Uterus (tissue), 4 donors: ENCODE measurements at places on chromosomes 6 and 20.
A peak's percentile ranks its signal among the peaks of the same experiment; 100 is the strongest.

- DNase-seq: no peak
These were observed 669.5 kb downstream of the MAFB start for GRCh38 chr20:40019510-40019909.

DNA sequence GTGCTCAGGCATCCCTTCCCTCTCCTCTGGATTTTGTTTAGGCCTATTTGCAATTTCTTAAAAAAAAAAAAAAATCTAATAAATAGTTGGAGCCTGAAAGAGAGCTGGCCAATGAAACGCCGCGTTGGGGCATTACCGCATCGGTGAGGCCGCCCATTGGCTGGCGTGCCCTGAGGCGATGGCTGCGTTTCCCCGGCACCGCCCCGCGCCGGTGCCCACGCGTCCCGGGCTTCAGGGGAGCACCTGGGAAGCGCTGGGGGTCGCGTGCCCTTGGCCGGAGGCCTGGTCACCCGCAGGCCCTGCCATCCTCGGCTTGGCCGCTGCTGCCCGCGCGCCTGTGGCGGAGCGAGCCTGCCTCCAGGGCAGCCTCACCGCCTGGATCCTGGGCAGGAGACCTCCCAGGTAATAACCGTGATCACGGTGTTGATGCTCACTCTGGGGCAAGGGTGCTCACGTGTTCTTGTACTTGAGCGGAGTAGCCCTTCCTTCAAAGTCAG is 155.4 kb downstream of the NRN1 start:
- DNase-seq: no peak

DNA sequence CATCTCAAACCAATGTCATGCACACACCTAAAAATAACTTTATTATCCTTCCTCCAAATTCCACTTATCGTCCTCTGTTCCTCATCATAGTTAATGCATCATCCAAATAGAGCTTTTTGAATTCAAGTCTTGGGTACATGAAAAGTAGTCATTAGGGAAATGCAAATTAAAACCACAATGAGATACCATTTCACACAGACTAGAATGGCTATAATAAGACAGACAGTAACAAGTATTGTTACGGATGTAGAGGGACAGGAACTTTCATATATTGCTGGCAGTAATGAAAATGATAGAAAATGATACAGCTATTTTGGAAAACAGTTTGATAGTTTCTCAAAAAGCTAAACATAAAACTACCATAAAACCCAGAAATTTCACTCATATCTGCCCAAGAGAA is 59.1 kb downstream of the FHL5 start:
- DNase-seq: no peak

DNA sequence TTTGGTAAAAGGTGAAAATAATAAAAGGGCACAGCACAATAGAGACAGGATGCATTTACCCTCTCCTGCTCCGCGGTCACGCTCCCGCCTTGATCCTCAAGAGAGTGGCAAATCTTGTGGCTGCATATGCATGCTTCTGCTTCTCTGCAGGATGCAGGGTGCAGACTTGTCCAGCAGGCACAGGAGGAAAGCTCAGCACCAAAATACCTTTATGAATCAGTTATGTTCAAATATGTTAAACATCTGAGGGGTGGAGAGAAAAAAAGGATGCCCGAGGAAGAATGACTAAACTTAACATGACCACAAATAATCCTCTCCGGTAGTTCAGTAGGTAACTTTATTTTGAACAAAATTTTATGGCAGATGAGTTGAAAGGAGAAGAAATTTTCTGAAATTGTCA is 366.1 kb upstream of the SOX4 start:
- DNase-seq: no peak

GRCh38 chr20:46468508-46468907 is 44.9 kb downstream of the ZNF334 start:
- no peak for DNase-seq

GRCh38 chr6:6964675-6965074 is 143.1 kb upstream of the RREB1 start:
- DNase-seq: no peak

DNA sequence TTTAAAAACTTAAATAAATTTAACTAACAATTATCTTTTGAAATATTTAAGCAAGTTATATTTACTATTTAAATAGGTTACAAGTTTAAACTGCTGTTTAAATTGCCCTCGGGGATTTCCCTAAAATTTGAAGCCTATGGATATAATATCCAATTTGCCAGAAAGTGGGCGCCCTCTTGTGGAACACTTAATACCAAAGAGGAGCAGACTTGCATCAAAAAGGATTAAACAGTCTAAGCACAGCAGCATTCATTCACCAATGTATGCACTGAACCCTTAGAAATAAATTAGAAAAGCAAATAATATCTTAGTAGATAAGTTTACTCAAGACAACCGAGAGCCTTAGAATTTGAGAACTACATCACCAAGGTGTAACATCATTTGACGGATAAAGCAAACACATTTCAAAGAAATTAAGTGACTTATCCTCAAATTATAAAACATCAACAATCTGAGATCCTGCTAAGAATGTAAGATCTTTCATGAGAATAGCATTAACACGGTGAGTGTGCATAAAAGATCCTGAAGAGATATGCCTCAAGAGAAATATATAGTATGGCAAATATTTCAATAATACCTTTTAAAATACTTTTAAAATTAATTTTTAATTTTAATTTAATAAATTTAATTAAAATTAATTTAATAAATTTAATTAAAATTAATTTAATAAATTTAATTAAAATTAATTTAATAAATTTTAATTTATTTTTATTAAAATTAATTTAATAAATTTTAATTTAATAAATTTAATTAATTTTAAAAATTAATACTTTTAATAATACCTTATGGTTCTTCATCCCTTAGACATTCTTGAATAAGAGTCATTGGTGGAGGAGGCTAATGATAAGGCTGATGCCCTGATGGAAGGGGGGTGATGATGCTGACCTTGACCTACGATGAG is 11.5 kb upstream of the MEP1A start:
- peak; percentile 24 for DNase-seq

DNA sequence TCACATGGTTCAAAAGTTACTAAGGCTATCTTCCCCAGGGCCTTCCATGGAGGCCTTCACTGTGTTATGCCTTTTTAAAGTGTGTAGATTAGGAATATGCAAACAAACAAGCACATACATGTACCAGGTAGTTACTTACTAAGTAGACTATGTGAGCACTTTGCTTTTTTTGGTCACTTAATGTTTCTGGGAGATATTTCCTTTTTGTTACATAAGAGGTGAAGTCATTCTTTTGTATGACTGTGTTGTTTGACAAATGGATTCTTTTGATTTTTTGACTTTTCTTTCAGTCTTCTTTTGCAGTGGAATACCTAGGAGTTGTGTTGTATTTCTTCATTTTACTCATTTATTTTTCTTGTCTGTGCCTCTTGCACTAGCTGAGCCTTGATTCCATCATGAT is 39.6 kb upstream of the BCAS1 start:
- DNase-seq: no peak

DNA sequence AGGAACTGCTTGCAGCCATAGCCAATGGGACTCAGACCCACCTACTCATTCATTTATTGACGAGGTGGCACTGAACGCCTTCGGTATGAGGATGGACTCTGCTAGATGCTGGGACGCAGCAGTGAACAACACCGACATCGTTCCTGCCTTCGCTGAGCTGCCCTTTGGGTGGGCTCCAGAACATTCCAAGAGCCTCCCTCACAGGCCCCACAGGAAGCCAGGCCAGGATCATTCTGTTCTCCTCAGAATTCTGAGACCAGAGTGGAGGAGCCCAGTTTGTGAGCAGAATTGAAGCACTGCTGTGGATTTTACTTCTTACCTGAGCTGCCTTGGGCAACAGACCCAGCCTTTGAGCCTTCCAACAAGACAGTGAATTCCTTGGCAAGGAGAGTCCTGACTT is 82.1 kb downstream of the KCNB1 start:
- DNase-seq: peak; percentile 83

DNA sequence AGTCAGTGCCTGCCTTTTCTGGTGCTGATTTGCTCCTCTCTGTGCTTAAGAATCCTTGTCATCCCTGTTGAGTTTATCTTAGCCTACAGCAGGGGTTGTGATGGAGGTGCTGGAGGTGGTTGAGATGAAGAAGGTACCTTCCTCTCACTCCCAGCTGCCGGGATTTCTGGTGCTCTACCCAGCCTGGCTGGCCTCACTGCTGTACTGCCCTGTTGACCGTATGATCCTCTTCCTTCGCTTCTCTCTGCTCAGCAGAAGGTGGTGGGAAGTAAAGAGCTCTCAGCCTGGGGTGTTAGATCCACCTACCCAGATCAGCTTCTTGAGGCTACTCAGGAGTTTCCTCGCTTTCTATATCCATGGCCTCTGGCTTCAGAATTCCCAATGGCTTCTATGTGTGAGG is 101.0 kb upstream of the NXT1 start:
- no peak for DNase-seq

- DNase-seq: no peak
These were observed 263.3 kb upstream of the QKI start for GRCh38 chr6:163151212-163151611.

- peak; percentile 39 for DNase-seq
These were observed 684 bp downstream of the PAQR8 start for GRCh38 chr6:52362443-52363227.

- no peak for DNase-seq
These were observed 221.5 kb upstream of the DEFB112 start for GRCh38 chr6:50271266-50271665.
